ENCODE measurements at places on chromosomes 5 and 9.

DNA sequence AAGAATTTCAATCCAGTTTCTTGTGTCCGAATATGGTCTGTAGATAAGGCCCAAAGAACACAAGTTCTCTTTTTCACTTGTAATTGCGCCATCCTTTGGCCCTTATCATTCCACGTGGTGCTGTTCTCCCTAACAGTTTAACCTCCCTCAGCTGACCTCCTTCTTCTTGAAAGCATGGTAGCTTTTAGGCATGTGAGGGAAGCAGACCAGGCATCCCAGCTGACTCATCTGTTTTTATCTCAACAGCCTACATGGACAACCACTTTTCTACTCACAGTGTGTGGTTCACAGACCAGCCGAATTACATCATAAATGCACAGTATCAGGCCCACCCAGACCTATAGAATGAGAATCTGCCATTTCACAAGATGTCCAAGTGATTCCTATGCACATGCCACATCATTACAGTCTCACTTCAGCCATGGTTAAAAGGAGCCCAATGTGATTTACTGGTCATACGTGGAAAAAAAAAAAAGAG lies 26.9 kb upstream of the PLIN2 start:
- peak; percentile 85 for DNase-seq

DNA sequence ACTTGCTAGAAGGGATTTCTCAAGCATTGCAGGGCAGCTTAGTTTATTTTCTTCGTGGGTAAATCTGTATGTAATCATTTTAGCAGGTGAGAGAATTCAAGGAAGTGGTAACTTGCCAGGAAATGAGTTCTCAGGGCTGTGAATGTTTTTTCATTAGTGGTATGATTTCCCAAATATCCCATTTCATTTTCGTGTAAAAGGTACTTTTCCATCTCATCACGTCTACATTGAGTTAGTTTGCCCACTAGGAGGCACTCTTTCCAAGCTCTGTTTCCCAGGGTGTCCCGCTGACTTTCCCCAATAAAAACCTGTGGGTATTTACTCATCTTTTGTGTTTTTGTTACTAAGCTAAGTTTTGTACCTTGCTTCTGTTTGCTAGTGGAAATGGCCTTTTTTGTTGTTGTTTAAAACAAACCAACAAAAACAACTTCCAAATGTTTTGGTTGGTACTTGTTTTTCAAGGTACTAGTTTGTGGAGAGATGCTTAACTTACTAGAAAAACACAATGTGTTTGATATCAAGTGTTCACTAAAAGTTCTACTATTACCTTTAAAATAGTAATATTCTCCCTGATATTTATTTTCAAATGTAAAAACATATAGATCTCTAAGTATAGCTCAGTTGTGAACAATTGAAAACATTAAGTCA lies 373.6 kb downstream of the ADGRV1 start:
- DNase-seq = peak; percentile 77

DNA sequence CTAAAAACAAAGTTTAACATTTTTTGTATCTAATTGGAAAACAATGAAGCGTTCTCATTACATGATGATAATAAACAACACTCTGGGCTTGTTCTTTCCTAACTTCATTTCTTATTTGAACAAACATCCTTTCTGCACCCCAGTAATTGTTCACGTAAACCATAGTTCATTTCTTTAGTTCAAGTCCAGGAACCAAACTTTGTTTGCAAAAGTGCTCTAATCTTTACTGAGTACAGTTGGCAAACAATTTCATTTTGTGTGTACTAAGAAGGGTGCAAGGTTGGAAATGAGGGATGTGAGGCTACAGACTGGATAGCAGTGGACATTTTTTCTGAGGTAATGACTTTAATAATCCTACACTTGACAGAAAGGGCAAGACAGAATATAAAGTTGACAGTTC lies 113.5 kb downstream of the NREP start:
- DNase-seq = no peak

GRCh38 chr9:35856882-35857281 lies 13.3 kb downstream of the OR13J1 start:
- no peak for DNase-seq

- peak; percentile 62 for DNase-seq
Observed at GRCh38 chr9:113737517-113738271, 138.4 kb upstream of the ZNF618 start.

- DNase-seq = no peak
Observed at GRCh38 chr5:173717959-173718358, 101.5 kb upstream of the BOD1 start.

- peak; percentile 49 for DNase-seq
Observed at GRCh38 chr9:4553951-4554381, 63.7 kb downstream of the SLC1A1 start.

- peak; percentile 25 for DNase-seq
Observed at GRCh38 chr9:18324928-18325745, 148.8 kb upstream of the ADAMTSL1 start.

- DNase-seq = no peak
Observed at GRCh38 chr9:87585123-87585855, 87.6 kb downstream of the DAPK1 start.
